Stimulated activated CD4-positive, alpha-beta T cell treated with anti-CD3 and anti-CD28 coated beads, Interleukin-12 subunit alpha, Interleukin-12 subunit beta, amount 100 ng/mL, for 24 hours (primary cell): ENCODE measurements at places on chromosomes 3 and 15.

- DNase-seq: no peak
Observed at GRCh38 chr15:59862191-59863155, 141.6 kb upstream of the FOXB1 start.

- DNase-seq: no peak
Observed at GRCh38 chr3:54270816-54271526, 148.6 kb downstream of the CACNA2D3 start.

- DNase-seq: no peak
Observed at GRCh38 chr3:195182470-195182795, 88.5 kb downstream of the XXYLT1 start.

DNA sequence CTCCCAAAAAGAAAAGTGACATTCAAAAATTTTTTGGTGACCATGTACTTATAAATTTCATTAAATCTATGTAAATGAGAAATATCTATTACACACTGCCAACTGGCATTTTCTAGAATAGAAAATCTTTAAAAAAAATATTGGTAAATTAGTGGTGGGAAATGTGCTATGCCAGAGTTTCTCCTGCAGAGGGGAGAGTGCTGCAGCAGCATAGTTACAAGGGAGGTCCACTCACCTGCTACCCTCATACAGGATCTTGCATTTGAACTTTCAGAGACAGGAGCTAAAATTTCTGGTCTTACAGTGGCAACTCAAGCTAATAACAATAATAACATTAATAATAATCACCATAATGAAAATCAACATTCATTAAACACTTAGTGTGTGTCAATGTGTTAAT is 459.6 kb downstream of the NSUN3 start:
- DNase-seq: no peak

DNA sequence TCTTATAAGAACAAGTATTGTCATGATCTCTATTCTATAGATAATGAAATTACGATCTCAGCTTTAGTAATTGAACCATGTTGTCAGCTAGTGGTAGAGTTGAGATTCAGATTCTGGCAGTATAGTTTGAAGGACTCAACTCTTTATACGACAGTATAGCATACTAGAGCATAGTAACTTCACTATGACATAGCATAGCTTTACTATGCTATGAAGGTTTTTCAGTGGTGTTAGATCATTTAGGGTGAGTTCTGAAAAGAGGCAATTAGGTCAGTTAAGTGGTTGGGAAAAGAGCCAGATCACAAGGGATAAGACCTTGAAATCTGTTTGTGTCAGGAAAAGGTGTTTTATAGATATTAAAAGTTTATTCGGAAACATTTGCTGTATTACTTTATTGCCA is 8.1 kb downstream of the STX19 start:
- no peak for DNase-seq

DNA sequence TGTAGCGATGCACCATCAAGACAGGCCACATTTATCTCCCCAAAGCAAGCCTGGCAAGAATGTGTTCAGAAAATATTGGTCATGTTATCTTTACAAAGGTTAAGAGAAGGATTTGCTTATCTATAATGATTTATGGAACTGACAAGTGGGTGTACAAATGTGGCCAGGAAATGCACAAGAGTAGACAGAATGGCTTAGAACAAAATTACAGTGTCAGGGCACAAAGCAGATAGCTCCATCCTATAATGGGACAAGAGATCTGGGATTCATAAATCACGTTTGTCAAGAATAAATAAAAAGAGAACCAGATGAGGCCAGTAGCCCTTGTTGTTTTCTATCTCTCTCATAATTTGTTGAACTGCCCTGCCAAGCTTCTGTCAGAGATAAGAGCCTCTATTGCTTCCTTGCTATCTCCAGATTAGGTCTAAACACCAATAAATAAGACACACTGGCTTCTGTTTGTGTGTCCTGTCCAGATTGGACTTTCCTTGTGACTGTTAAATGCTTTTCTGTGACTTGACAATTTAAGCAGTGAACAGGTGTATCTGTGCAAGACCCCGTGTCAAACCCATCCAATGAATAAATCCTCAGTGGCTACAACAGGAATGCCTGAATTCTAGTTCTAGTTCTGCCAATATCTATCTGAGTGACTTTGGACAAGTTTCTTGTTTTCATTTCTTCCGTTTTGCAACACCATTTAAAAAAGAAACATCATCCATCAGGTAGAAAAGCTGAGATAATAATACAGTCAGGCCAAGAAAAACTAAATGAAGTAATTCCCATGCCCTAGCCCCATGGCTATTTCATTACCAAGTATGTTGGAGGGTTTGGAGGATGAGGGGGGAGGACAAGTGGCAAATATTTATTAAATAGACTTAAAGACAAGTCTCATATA is 157.2 kb downstream of the DCLK3 start:
- DNase-seq: no peak

- no peak for DNase-seq
Observed at GRCh38 chr3:42685891-42686820, 819 bp downstream of the KLHL40 start.

DNA sequence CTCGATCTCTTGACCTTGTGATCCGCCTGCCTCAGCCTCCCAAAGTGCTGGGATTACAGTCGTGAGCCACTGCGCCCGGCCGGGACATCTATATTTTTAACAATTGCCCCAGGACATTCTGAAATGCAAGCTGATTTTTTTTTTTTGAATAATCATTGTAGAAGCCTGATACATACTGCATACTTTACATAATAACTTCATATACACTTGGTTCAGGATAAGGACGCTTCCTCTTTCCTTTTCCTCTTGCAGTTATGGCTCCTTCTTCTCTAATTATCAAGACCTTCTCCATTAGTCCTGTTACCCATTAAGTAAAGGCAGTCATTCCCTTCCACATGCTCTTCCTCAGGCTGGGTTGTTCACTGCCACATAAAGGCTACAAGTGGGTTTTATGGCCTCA is 58.3 kb downstream of the SLCO3A1 start:
- DNase-seq: no peak
